Heart left ventricle (tissue), 16 donors: ENCODE measurements at places on chromosomes 12 and 14. TPM values are rescaled to one million over a fixed set of nuclear protein-coding genes. Genes with fewer than 3 reads are reported as not detected.

The BCL7A gene
- 13.6 TPM for total RNA-seq

DNA sequence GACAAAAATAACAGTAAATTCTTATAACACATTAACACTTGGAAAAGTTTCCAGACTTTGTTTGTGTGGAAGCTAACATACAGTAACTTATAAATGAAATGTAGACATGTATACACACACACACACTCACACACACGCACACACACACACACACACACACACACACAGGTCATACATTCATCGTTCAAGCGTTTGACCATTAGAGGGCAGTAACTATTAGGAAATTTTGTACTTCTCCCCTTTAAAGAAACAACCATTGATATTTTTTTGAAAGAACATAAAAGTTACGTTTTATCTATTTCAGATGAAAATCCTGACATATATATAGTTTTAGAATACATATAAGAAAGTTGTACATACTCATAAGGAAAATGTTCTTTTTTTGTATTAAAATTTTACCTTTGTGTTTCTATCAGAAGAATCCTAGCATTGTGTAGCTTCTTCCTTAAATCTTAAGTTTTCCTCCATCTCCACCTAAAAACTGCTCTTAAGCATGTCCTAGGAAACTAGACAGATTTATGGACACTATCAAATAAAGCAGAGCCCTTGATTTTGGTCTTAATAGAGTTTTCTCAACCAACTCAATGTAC is 29.0 kb downstream of the PTPRQ start:
- no peak for DNase-seq

The SMIM41 gene
- total RNA-seq = 0.29 TPM

DNA sequence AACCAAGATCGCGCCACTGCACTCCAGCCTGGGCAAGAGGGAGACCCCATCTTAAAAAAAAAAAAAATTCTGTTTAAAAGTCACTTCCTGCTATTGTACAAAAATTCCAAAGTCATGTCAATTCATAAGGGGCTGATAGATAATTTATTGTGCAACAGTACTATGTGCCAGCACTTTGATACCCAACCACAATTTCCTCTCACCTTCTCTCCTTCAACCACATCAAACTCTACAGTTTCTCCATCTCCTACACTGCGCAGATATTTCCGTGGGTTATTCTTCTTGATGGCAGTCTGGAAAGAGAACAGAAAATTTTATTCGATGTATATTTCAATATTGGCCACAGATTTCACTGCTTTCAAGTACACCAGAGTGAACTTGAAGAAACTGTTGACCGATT is 7.6 kb downstream of the YBX3 start:
- DNase-seq = no peak

DNA sequence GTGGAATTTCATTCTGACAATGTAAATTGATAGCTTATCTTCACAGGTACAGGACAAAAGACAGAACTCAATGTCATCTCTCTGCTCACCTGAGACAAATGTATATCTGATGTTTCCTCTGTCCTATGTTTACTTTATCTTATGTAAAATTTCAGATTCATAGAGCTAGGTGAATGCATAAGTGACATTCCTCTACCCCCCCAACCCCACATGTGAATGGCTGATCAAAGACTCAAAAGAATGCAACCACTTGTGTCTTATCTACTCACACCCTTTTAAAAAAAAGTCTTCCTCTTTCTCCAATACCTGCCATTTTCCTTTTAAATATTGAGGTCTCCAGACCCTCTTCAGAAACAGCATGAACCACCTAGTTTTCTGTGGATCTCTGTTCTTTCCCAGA is 736.6 kb upstream of the SEL1L start:
- DNase-seq = no peak

DNA sequence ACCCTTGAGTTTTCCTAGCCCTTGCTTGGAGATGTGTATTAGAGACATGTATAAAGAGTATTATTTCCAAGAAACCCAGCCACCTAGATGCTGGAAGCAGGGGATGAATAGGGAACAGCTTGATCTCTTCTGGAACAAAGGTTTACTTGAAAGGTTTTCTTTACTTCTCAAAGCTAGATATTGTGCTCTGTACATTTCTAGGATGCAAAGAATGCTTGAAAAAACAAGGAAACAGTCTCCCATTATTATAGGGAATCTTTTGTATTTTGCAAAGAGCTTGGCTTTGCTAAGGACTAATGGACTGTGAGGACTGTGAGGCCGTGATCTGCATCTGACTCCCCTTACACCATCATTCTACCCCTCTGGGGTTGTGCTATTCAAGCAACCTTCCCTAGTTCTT is 77.9 kb downstream of the PRICKLE1 start:
- no peak for DNase-seq

- no peak for DNase-seq
Measured at GRCh38 chr14:95196268-95196667, 38.9 kb upstream of the DICER1 start.

DNA sequence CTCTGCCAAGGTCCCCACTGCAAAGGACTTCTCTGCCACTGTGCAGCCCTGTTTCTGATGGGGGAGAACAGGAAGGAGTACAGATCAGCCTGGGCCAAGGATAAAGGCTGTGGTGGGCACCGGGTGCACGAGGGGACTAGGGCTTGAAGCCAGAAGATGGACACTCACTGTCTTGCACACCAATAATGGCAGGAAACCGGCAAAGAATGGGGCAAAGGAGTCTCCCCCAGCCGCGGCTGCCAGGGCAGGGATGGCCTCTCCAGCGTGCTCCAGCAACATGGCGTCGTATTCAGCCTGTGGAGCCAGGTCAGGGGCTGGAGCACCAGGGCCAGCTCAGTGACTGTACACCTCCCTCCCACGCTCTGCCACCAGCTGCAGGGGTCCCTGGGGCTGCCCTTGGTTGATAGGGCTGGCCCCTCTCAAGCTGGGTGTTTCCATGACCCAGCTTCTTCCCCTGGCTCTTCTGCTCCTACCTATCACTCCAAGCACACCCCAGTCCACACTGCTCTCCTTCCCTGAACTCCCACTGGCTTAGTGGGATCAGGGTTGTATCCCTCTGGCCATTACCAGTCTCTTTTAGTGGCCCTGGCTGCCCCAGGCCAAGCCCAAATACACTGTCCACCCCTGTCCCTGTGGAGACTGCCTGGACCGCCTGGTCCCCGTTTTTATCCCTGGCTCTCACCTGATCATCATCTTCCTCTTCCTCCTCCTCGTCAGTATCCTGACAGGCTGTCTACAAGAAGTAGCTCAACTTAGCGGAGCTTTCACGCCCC is 6.3 kb downstream of the IPO4 start:
- no peak for DNase-seq

The RHOJ gene
- 6.5 TPM for total RNA-seq

- no peak for DNase-seq
Measured at GRCh38 chr14:90891326-90891725, 75.1 kb upstream of the TTC7B start.

DNA sequence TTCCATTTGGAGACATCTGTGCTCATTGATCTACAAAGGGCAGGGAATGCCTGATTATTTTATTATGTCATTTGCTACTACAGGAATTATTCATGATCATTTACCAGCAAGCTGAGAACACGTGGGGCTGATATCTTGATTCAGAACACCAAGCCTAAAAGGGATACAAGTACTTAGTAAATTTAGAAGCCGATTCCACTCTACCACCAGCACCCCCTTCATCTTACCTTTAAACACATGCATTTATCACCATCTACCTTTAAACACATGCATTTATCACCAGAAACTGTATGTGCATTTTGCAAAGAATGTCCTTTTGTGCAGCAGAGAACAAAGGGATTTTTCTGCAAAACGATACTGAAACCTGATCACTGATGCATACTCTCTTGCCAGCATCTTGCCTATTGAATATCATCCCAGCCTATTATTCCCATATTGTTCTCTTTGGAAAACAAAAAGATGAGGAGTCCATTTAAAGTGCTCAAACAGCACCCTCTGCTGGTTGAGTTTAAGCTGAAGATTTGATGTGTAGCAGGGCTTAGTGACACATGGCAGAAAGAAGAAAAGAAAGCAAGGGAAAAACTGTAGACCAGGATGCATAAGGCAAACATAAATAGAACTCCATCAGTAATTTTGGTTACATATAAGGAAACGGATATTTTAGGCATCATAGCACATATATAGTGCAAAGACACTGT is 132.6 kb upstream of the PLEKHG7 start:
- DNase-seq = peak; percentile 71

DNA sequence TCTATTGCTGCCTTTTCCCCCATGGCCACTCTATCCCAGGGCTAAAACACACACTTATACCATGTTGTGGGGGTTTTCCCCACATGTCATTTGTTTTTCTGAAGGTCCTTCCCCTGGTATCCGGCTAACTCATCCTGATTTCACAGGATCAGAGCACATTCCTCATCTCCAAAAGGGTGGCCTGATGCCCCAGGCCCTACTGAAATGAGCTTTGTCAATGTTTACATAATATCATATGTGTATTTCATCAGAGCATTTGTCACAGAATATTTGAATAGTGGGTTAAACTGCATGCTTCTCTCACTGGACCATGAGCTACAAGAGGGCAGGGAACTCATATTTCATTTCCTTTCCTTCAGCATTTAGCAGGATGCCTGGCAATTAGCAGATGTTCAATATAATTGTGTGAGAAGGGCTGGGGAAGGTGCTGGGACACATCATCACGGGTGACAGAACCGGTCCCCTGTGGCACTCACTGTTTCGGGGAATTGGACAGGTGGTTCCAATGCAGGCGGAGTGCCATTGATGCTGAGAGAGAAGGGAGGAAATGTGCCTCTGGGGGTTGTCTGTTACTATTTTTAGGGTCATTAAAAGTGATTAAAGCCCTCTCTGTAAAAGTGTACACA is 26.8 kb downstream of the EMP1 start:
- no peak for DNase-seq

The TEP1 gene
- total RNA-seq = 16.1 TPM

DNA sequence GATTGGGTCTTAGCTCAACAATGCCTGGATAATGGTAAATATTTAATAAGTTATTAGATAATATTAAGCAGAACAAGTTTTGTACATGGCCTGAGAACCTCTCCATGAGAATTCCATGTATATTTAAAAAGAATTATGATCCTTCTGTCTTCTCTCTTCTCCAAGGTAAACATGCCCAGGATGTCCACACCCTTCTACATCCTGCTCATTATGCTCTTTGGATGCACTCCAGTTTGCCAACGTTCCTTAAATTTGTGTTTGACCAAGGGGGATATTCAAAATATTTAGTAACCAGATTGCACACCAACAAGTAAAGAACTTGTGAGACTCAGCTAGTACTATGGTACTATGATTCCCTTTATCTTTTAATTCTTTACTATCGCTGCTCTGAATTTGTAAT is 44.8 kb upstream of the ERGIC2 start:
- no peak for DNase-seq

DNA sequence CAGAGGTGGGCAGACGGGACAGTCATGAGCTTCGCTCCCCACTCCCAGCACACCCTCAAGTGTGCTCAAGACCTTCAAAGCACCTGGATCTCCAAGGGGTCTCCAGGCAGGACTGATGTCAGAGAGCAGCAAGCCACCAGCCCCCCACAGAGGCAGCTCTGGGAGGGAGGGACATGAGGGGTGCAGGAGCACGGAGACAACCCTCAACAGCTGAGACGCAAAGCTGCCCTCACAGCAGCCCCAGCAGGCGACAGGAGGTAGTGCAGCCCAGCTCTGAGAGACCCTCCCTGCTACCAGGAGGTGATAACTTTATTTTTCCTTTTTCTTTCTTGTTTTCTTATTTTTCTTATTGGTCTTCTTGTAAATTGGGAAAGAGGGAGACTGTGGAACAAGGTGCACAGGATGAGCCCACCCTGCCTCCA is 17.9 kb downstream of the SIVA1 start:
- no peak for DNase-seq

- no peak for DNase-seq
Measured at GRCh38 chr12:116885491-116885890, 4.2 kb upstream of the HRK start.

The RILPL1 gene
- total RNA-seq = 79.4 TPM

DNA sequence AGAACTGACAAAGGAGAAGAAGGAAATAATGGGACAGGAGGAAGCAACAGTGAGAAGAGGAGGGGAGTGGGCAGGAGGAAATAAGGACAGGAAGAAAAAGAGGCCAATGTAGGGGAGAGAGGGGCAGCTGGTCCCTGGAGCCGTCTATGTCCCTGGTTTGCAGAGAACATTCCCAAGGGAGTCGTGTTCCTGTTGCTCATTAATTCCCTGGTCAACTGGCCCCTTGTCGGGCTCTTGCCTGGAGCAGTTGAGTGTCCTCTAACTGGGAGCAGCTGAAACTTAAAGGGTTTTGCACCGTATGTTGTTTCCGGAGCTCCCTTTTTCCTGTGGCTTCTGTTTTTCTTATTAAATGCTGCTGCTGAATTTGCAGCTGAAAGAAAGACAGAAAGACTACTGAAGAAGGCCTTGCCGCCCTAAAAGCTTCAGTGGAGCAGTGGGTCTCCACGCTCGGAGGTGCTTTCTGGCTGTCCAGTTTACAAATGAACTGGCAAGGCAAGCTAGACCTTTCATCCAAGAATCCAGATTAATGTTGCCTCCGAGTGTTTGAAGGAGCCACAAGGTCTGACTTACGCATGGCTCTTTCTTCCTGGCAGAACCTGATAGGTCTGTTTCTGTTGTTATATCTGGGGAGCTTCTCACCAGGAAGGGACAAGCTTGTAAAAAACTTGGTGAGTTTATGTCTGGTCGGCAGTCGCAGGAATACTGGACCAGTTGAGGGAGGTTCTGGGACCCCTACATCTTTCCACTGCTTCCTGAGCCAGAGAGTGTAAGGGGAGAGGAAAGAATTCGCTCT is 146.2 kb upstream of the RFLNA start:
- no peak for DNase-seq

DNA sequence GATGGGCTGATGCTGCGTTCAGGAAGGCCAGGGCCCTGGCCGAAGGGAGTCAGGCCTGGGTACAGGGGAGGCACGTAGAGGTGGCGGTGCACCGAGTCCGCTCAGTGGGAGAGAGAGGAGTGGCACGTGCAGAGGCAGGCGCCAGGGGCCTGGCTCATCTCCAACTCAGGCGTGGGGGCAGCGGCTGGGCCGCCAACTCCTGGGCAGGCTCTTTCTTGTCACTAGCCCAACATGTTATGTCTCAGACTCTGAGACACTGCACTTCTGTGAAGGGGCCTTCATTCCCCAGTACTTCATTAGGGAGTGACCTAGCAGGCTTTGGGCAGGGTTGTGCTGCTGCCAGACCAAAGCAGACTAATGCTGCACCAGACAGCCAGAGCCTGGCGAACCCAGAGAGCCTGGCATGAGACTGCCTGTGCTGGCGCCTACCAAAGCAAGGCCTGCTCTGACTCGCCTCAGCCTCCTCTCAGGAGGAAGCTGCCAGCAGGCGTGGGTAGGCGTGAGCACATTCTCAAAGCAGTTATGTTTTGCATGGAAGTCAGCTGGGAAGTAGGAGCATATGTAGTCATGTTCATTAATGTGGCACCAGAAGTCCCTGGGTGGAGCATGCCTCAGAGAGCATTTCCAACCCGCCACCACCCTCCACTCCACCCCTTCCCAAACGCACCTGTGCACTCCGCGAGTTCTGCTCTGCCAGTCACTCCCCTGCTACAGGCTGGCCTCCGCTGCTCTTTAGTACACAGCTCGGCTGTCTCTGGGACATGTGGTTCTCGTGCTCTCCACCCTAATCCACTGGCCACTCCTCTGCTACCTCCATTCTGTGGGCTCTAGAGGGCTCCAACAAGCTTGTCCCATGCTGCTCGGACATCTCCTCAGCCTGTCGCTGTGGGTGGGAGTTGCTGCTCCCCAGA is 9.7 kb downstream of the CKB start:
- no peak for DNase-seq

- no peak for DNase-seq
Measured at GRCh38 chr12:47687636-47688035, 18.2 kb downstream of the RPAP3 start.

The MYF5 gene
- not detected for total RNA-seq

- DNase-seq = no peak
Measured at GRCh38 chr14:22837750-22838538, 1.6 kb downstream of the MMP14 start.
